ENCODE measurements at places on chromosomes 11 and 22.

DNA sequence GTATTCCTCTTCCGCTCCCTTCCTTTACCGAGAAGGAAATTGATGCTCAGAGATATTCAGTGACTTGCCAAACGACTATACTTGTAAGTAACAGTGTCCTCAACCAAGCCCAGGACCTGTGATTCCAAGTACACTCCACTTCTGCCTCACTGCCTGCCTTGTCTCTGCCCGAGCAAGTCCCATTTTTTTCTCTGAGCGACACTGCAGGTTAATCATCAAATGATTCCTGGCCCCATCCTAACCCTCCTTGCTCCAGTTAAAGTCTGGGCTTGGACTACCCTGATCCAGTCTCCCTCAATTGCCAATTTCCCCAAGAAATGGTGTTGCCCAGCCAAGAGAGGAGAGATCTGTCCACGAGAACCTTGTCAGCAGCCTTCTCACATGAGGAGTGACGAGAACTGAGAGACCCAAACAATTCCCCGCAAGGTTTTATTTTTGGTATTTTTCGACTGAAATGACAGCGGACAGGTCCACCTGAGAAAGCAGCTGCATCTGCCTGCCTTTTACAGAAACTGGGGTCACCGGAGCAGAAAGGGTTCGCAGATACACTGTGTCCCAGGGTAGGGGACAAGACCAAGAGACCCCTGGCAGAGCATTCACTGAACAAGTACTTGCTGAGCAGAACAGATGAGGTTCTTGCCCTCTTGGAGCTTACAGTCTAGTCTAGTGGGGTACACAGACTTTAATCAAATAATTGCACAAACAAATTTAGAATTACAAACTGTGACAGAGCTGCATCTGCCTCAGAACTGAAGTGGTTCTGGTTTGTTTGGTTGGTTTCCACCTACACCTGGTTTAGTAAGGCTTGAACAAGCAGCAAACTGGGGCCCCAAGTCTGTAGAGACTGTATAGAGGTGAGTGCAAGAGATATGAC, 11.4 kb downstream of the POU2AF1 start:
- no peak for DNase-seq

GRCh38 chr22:49650336-49651241, 177.1 kb downstream of the BRD1 start:
- no peak for DNase-seq

DNA sequence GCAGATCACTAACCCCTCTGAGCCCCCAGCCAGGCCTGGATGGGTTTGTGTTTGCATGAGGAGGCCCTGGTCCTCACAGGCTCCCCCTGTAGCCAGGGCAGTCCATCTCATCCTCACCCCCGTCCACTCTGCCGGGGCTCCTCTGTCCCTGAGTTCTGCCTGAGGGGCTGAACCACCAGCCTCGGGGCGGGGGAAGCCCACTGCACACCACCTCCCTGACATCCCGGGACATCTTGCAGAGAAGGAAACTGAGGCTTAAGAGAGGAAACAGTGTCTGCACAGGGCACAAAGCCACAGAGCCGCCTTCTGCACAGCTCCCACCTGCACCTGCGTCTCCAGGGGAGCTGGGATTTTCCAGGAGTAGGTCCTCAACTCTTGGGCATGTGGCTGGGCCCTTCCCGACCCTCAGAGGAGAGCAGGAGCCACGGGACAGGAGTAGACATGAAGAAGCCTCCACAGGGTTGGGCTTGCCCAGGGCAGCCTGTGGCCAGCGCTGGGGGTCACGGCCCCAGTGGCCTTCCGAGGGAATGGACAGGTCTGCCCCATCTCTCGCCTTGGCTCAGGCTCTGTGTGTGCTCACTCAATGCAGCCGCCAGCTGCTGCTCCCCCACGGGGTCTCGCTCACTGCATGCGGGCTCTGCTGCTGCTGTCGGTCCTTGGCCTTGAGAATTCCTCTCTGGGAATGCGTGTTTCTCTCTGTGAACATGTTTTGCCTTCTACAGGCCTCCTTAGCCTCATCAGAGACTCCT, 45.4 kb upstream of the CCDC188 start:
- DNase-seq: no peak

DNA sequence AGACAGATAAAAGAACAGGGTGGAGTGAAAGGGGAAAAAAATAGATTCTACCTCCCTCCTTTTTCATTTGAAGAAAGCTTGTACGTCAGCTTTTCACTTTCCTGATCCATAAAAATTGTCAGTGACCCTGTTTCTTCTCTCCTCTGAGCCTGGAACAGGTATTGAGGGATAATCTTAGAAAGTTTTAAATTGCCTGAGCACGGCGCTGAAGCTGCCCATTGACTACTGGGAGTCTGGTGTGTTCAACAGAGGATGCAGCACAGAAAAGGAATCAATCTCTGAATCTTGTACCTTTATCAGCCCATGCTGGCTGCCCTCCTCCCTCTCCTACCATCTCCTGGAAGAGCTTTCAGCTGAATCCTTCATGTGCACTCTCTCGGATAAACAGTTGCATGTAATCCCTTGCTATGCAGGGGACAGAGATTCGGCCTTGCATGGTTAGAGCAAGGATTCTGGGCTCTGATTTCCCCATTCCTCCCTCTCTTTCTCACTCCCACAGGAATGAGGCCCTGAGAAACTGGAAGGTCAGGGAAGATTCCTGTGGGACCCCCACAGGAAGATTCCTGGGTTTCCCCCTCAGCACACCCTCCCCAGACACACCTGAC, 162.4 kb upstream of the SYN3 start:
- no peak for DNase-seq
